ENCODE measurements at places on chromosomes 6 and 20.
A peak's percentile ranks its signal among the peaks of the same experiment; 100 is the strongest.

DNA sequence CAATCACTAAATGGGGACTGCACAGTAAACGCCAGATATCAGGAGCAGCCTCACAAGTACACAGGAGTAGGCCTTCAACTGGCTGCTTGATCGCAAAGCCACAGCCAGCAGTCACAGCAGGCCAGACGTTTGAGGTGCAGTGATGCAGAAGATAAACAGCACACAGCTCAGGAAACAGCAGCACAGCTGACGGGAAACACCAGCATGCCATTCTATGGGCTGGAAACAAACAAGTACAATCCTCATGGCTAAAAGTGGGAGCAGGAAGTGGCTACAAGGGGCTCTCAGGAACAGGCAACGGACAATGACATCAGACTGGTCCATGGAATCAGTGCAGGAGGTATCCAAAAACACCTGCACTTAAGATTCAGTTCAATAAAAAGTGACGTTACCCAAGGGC, 111.0 kb downstream of the DTNBP1 start:
- peak; percentile 85 for DNase-seq

DNA sequence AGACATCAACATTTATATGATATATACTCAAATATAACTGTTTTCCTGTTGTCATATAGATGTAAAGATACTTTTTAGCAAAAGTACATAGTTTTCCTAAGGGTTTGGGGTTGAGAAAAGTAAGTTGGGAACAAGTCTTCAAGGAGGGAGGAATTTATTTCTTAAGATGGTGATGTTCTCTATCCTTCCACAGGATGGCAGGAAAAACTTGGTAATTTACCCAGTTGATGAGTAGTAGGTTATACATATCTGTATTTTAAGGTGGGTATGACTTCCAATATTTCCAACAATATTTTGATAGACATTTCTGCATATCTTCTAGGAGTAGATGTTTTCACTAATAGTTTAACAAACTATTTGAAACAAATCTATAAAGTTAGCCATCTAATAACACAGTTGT, 254.4 kb downstream of the RIMS1 start:
- no peak for DNase-seq

GRCh38 chr6:166496460-166496859, 90.0 kb downstream of the RAMACL start:
- DNase-seq, result no peak

DNA sequence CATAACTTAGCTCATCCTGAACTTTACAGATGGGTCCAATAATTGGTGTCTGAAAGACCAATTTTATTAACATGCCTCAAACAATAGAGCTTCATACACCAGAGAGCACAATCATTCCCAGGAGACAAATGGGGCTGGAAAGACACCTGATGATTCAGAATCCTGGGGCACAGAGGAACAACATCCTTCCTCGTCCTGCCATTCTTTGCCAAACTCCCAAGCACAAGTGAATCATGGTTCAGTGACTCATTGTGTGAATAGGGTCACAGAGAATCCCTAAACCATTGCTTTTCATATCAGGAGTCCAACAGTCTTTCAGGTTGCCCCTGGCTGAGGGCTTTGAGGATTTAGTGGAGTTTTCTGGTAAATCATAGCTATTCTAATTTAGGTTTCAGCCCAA, 266.4 kb upstream of the BMP2 start:
- DNase-seq, result peak; percentile 57

DNA sequence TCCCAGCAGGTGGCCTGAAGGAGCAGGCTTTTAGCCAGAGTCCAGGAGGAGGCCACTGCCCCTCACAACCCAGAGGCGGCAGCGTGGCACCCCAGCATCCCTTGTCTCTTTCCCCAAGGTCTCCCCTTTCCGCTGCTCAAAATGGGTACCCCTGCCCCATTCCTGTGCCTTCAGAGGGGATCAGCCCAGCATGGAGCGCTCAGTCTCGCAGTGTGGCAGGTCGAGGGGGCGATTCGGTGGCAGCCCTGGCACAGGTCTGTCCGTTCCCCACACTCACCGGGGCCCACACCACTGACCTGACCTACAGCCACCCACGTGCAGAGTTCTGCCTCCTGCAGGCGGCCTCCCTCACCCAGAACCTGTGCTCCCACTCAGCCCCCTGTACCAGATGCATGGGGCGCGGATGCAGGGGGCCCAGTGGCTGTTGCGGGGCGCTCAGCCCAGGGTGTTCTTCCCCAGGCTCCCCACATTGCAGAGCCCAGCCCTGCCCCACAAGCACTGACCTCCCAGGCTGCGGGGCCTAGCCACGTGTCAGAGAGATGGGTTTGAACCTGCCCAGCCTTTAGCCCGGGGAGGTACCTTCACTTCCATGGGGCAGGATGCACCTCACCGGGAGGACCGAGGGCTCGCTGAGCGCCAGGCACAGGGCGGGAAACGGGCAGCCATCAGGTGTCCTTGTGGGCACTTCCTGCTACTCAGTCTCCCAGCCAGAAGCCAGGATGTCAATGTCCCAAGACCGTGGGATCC, 41.8 kb downstream of the DSTN start:
- DNase-seq, result no peak

Data from pulmonary artery endothelial cell (primary cell).